ENCODE measurements at places on chromosomes 6 and 20.

- no peak for DNase-seq
Observed at GRCh38 chr6:106974336-106974998, at the start of gene CD24. Gene CD24 (minus strand): TSS chr6:106974729. CDS start chr6:106974646, 83 bp downstream.

GRCh38 chr6:150149146-150149545 is 6.3 kb downstream of the PPP1R14C start:
- DNase-seq: no peak

GRCh38 chr6:158408552-158409130 is 96.4 kb downstream of the TULP4 start:
- DNase-seq: no peak

- DNase-seq: no peak
Observed at GRCh38 chr6:166955865-166956443, 396 bp downstream of the RNASET2 start.

DNA sequence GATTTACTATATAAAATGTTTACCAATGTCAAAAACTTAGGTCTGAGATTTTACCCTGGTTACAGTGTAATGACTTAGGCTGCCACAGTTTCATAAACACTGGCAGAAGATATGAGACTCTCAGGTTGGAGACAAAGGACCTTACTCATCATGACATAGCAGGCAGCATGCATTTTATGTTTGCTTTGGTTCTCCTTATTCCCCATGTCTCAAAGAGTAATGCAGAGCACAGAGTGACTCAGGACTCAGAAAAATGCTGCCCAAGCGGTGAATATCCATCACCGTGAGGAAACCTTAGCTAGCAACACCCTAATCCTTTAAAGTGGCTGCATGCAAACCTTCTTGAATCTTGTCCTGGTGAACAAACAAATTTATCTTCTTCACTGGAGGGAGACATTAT is 112.1 kb upstream of the EYS start:
- DNase-seq: no peak

DNA sequence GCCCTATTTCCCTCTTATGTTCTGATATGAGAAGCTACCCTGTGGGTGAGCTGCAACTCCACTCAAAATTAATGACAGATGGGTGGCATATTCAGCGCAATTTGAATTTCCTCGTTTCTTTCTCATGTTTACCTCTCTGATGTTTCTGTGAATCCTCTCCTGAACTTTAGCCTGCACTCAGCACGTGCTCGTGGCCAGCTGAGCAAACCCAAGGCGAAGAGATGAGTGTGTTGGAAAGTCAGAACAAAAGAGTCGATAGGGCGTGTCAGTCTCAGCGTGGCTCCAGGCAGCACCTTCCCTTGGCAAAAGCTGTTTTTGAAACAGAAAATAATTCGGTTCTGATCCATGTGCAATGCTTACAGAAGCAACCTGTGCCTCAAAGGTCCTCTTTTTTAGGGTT is 226.1 kb upstream of the GMDS start:
- no peak for DNase-seq

DNA sequence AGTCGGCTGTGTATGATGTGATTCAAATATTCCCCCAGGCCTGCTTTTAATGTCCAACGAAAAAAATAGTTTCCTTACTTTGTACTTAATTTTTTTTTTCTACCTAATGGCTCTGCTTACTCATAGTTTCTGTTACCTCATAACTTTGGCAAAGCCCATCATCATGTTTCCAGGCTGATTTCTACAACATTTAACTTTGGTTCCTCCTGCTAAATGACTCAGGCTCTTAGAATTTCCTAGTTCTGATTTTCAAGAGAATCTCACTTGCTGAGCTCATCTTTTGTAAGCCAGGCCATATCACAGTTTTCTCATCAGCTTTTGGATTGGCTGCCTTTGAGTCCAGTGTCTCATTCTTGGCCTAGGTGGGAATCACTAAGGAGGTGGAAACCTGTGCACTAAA is 323.1 kb downstream of the HDGFL1 start:
- DNase-seq: no peak

DNA sequence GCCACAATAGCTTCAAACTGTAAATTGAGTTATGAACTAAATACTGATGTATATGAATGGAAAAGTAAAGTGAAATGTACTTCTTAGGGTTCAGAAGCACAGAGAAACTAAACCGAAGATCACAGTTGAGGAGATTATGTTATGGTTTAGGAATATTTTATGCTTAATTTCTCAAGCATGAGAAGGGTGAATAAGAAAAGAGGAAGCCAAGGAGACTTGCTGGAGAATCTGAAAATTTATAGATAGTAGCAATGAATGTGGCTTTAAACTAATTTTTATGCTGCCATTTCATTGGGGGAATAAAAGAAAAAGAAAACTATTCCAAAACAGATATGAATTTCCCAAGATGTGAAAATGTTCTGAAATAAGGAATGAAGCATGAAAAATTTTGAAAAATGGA is 5.6 kb downstream of the ANKS1A start:
- no peak for DNase-seq

DNA sequence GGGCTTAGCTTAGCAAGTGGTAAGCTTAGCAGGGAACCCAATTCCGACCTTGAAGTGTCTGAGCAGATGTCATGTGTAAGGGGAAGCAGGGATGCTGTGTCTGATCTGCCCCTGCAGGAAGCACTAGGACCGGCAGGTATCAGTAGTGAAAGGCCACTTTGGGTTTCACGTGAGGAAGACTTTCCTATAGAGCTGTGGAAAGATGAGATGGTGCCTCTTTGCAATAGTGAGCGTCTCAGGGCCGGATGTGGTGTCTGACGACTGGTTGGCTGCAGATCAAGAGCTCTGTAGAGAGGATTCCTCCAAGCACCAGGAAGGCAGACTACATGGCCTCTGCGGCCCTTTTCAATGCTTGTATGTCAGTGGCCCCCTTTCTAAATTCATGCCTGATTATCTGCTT is 98.3 kb downstream of the TIAM2 start:
- DNase-seq: peak; percentile 15

GRCh38 chr6:26195376-26195923 is 108.2 kb downstream of the HFE start:
- peak; percentile 90 for DNase-seq

DNA sequence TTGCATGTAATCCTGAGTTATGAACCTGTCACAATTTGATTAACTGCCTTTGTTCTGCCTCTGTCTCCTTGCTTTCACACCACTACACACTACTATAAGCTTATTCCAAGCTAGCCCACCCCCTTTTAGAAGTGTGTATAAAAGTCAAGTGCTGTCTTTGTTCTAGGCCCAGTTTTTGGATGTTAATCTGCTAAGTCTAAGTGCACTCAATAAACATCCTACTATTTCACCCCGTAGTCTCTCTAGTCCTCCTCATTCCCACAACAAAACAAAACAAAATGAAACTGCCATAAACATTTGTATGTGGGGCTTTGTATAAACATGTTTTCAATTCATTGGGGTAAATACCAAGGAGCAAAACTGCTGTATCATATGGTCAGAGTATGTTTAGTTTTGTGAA is 16.1 kb upstream of the SPACA1 start:
- no peak for DNase-seq

GRCh38 chr20:32777177-32777956 is 15.2 kb downstream of the DNMT3B start:
- no peak for DNase-seq

DNA sequence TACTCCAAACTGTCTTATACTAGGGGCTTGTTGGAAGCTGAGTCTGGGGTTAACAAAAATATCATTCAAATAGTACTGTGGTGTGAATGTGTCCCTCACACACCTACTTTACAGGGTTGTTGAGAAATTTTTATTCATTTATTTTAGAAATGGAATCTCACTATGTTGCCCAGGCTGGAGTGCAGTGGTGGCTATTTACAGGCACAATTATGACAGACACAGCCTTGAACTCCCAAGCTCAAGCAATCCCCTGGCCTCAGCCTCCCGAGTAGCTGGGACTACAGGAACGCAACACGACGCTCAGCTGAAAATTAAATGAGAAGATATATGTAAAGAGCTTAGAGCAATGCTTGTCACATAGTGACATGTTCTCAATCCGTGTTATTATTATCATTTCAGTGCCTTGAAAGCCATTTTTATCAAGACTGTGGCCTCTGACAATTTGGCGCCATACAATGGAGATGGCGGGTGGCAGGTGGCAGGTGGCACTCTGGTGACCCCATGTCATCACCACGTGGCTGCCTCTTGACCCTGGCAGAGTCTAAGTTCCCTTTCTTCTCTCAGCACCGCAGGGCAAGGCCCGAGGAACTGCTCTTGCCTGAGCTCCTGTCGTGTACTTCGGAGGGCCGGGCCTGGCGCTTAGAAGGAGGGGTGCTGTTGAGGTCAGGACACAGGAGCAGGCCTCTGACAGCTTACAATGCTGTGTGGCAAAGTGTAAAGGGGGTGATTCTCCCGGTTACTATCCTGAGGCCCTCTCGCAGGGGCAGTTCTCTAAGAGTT is 64.5 kb downstream of the STX11 start:
- DNase-seq: no peak

GRCh38 chr6:44841829-44842228 is 454.3 kb downstream of the CDC5L start:
- no peak for DNase-seq

- no peak for DNase-seq
Observed at GRCh38 chr6:152087096-152087495, 279.6 kb downstream of the ESR1 start.

DNA sequence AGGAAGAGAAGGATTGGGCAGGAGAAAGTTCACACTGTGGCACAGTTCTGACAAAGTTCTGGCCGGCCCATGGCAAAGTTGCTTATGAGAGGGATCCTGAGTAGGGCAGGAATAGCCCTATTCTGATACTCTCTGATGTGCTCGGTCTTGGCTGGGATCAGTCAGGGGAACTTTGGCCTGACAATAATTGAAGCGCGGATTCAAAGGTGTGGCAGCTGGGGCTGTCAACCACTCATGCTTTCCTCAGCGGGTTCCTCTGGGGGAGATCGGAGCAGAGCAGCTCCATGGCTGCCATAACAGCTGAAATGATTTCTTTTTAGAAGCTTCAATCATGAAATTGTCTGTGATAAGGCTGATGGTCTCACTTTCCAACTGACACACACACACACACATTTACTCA is 714.1 kb downstream of the DHX35 start:
- DNase-seq: no peak

DNA sequence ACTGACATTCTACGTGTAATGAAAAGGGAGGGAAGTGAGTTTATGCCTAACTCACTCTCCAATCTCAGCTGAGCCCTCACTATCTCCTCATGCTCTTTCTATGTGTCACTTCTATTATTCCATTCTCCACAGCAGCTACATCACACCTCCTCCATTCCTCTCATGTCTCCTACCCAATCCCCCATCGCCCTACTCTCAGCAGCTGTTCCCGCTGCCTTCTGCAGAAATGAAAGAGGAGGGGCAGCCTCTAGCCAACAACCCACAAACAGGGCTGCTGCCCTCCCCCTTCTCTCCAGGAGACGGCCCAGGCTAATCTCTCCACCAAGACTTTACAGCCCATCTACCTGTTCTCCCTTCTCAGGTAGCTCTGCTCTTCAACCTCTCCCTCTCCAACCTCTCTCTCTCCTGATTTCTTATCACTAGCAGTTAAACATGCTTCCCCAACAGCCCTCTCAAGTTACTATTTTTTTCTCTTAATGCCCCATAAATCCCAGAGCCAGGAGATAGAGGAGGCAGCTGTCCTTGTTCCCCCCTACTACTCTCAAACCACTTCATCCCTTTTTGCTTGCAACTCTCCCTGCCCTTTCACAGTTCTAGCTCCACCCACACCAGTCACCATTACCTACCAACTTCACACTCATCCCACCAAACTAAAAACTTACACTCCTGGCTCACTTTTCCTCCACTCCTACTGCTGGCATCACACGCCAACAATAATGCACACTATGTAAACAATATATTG is 136.5 kb downstream of the BTBD9 start:
- DNase-seq: no peak

Measured in T-cell (primary cell).